ENCODE measurements at places on chromosomes 4 and X.

DNA sequence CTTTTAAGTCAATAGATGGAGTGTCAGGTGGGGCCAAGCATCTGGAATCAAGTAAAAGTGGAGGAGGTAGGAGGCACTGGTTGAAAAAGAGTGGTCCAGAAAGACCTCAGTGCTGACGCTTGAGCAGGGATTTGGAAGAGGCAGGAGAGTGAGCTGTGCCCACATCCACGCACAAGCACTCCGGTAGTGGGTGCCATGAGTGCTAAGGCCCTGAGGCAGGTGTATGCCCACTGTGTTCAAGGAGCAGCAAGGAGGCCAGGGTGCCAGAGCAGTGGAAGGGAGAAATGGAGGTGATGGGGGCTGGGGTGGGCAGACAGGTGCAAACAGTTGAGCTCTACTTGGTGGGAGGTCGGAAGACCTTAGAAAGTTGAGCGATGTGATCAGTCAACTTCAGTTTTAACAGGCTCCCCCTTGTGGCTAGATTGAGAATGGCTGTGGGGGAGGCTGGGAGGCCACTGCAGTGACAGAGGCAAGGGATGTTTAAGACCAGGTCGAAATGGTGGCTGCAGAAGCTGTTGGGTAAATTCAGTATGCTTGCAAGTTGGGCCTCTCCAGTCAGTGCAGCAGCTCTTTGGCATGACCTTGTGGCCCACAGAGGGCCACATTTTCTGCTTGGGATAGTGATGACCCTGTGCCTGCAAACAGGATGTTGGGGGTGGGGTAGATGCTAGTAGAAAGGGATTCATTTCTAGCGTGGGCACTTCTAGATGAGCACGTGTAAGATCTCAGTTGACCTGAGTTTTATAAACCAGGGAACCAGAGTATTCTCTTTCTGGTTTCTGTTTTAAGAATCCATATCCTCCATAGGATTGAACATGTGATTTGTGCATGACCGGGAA is 12.7 kb downstream of the TKTL1 start:
- DNase-seq, result no peak

DNA sequence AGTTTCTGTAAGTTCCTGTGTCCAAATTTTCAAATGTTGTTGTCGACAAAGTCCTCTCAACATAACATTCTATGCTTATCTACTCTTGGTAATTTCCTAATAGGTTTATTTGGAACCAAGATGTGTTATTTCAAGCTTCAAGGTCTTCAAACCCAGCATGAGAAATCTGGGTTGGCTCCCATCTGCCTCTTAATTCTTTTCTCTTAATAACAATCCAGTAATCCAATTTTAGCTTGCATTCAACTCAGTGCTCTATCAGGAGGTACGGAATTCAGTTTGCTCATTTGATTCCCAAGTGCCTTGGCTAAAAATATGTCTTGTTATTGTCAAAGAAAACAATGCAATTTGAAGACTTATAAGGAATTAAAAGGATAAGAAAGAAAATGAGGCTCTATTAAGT is 235.5 kb upstream of the MID1 start:
- DNase-seq, result no peak

DNA sequence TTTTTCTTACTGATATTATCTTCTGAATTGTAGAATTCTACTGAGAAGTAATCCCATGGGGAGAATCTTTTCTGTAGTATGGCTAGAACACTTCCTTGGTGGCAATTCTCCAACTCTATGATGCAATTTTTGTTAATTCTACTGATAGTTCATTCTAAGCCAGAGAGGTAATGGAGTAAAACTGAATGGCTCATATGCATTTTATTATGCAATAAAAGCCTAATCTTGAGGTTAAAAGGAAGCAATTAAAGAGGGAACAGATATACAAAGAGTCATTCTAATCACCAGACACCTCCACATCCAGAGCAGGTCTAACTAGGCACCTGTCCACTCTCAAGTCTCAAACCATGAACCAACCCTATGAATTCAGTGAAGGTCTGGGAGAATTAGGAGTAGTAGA is 9.7 kb downstream of the RAP2C start:
- no peak for DNase-seq

DNA sequence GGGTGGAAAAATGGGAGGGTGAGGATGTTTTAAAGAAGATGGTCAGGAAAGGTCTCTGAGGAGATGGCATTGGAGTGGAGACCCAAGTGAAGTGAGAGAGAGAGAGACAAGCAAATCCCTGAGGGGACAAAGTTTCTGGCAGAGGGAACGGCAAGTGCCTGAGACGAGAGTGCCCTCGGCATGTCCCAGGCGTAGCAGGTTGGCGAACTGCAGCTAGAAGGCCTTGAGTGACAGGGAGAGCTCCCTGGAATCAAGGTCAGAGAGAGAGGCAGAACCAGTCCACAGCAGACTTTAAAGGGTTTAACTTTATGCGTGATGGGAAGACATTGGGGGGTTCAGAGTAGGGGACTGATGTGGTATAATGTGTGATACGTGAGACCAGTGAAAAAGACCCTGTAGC is 150.2 kb upstream of the HAND2 start:
- no peak for DNase-seq

GRCh38 chr4:168647646-168648375 is 151.0 kb downstream of the PALLD start:
- DNase-seq, result no peak

DNA sequence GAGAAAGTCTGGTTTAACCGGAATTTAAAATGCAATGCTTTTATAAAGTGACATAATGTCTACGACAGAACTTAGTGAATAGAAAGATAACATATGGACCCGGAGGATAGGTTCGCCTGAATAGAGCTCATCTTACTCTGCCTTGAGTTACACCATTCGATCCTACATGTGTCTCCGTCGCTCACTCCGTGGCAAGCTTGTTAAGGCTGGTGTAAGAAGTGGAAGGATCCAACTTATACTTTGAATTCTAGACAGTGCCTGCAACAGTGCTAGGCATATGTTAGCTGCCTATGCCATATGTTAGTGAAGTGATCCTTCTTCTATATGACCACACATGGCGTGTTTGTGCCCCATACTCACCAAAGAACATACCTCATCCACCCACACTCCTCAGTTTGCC is 50.9 kb downstream of the SEL1L3 start:
- DNase-seq, result no peak

DNA sequence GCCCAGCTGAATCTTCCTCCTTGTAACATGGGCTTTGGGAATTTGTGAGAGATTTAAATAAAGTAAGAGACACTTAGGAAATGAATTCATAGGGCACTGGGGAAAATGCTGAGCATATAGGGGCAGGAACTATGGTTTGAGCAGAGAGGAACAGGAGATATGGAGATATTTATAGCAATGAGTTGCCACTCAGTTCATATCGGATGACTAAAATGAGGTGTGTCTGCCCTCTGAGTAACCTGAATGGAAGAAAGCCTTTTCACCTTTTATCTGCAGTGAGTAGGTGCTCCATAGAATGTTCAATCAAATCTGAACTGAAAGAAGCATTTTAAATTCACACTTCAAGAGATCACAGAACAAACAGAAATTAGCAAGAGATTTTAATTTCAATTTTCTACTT is 105.7 kb downstream of the CEP44 start:
- DNase-seq, result no peak

DNA sequence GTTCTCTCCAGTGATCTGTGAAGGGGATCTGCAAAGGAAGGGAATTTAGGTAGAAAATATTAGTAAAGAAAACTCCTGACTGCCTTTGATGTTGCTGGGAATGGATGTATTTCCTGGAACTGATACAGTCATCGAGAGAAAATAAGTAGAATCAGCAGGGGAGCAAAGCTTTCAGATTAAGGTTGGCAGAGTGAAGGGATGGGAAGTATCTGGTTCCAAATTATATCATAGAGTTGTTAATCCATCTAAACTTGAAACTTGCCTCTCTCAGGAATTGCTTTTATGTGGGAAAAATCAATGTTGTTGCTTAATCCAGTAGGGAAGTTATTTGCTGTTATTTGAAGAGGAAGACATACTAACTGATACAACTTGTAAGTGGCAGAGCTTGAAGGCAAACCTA is 19.3 kb downstream of the EPHA5 start:
- DNase-seq, result no peak

GRCh38 chr4:38856524-38857337 is at the start of gene TLR6:
Gene TLR6 (minus strand): TSS chr4:38856817. CDS start chr4:38829473, 27,344 bp downstream.
- no peak for DNase-seq

DNA sequence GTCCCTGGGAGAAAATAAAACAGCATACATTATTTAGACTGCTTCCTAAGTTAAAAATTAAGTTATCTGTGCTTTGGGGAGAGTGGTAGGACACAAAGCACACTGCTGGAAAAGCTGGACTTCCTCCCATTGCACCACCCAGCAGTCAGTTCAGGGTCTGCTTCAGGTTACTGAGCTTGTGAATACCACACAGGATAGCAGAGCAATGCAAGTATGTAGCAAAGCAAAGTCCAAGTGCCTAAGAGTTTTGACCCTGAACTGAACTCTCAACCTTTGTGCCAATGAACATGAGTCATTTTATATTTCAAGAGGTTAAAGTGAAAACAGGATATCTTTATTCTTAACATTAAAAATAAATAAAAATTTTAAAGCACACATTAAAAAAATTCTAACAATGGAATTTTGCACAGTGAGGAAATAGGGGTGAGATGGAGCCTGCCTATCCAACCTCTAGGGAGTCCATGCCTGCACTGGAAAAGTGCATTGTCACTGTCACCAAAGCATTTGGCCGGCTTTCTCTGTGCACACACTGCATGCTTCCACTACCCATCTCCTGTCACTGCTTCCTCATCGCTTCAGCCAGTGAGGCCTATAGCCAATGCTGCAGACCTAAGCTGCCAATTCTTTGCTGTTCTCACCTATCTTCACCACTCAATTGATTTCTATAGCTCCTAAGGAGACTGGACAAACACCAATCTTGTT is 50.9 kb downstream of the ABCG2 start:
- DNase-seq, result no peak

DNA sequence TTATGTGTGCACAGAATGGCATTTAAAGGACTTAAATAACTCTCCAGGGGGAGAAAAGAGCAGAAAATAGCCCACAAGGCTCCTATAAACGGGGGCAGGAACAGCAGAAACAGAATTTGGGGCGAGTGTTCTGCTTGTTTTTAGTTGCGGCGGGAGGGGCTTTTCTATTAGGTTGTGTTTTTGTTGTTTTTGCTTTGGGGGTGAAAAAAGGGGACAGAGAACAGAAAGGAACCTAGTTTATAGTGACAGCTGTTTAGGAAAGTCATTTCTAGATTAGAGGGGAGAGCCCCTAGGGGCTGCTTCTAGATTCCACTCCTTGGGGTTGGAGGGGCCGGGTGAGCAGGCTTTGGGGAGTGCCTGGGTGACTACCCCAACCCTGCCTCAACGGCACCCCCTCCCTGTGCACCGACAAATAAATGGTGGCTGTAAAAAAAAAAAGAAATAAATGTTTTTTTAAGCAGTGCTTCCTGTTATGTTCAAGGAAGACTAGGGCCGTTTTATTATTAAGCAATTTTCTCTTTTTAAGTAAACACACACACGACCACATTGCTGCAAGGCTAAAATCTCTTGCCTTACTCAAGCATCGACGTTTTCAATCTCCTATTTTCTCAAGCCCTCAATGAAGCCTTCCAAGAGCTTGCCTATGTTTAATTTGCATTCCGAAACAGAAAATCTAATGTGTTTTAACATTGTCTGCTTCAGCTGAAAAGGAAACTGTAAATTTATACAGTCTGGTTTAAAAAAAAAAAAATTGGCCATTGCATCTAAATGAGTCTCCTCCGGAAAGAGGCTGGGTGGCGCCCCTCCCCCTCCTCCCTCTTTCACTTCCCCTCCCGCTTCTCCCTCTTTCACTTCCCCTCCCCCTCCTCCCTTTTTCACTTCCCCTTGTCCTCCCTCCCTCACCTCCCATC is 123.3 kb upstream of the TBL1X start:
- peak; percentile 31 for DNase-seq

GRCh38 chrX:7168371-7168770 is 20.4 kb upstream of the PUDP start:
- no peak for DNase-seq

- no peak for DNase-seq
These were observed 237.5 kb downstream of the HNRNPD start for GRCh38 chr4:82136161-82136801.

DNA sequence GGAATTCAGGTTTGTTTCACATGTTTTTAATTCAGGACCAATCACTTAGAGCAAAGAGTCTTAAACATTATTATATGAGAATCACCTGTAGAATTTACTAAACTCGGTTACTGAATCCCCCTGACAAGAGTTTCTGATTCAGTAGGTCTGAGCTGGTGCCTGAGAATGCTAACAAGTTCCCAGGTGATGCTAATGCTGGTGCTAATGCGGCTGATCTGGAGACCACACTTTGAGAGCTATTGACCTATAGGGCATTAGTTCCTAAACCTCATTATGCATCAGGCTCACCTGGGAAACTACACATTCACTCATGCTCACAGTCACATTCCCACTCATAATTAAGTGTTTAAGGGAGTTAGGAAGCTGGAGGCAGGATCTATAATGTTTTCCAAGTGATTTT is 36.1 kb upstream of the NUDT6 start:
- no peak for DNase-seq

GRCh38 chr4:75087865-75088264 is 154.9 kb downstream of the PARM1 start:
- no peak for DNase-seq

- no peak for DNase-seq
These were observed 3.4 kb upstream of the ATP11C start for GRCh38 chrX:139936259-139936658.

DNA sequence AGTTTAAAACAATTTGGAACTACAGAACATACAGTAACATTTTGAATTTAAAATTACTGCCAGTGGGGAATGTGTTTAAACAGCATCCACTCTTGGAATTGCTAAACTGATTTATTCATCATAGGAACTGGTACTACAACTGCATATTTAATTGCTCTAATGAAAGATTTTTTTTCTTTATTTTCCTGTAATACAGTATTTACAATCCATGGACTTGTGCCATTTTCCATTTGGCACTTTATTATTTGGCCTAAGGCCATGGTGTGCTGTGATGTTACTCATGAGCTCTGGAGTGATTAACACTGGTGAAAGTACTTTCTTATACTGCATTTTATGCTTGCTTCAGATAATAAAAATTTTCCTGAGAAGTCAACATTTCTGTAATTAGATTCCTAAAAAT is 69.7 kb upstream of the NUDT6 start:
- no peak for DNase-seq

DNA sequence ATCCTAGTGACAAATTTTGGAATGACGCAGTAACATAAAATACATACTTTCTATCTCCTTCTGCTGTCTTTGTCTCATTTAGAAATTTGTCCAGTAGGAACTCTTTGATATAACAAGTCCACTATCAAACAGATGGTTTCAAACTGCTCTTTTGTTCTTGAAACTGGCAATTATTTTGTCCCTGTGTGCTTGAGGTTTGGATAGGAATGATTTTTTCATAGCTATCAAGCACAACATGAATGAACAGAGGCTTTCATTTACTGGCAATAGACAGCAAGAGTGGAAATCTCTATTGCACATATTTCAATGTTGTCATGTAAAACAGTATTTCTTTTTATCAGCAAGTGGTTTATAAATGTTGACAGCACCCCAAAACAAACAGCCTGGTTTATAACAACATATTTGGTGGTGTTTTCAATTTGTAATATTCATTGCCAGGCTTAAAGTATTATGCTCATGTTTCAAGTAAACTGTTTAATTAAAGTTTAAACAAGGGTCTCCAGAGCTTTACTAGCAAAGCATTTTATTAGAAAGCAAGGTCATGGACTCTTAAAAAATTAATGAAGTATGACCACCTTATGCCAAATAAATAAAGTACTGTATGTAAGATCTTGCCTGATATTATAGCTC is 60.0 kb downstream of the TIGD2 start:
- DNase-seq, result no peak

GRCh38 chrX:115952417-115953092 is 218.0 kb upstream of the AGTR2 start:
- DNase-seq, result no peak

All from right kidney (tissue), 9 donors.